Epithelial cell of esophagus (primary cell): ENCODE measurements at places on chromosomes 5 and 9.

DNA sequence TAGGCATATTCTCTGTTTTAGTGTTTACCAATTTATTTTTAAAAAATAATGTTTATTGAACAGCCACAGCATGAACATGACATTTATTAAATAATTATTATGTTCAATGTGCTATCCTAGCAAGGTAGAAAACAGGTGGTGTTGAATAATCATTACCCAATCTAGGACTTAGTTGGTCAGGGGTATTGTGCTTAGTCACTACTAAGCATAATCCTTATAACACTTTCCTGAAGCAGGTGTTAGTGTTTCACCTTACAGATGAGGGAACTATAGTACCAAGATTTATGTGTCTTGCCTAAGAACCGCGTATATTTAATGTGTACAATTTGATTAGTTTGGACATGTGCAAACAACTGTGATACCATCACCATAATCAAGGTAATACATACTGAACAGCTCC is 1387.2 kb upstream of the ACO1 start:
- DNase-seq = no peak

- no peak for DNase-seq
Measured at GRCh38 chr5:149301744-149302380, 30.2 kb downstream of the AFAP1L1 start.

- DNase-seq = peak; percentile 61
Measured at GRCh38 chr5:164555809-164556208, 1050.4 kb downstream of the MAT2B start.

DNA sequence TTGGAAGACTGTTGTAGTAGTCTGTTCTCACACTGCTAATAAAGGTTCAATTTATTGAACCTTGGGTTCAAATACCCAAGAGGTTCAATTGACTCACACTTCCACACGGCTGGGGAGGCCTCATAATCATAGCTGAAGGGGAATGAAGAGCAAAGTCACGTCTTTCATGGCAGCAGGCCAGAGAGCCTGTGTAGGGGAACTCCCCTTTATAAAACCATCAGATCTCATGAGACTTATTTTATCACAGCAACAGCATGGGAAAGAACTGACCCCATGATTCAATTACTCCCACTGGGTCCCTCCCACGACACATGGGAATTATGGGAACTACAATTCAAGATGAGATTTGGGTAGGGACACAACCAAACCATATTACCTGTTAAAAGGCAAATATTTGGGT is 268.2 kb downstream of the TMEM167A start:
- DNase-seq = no peak

DNA sequence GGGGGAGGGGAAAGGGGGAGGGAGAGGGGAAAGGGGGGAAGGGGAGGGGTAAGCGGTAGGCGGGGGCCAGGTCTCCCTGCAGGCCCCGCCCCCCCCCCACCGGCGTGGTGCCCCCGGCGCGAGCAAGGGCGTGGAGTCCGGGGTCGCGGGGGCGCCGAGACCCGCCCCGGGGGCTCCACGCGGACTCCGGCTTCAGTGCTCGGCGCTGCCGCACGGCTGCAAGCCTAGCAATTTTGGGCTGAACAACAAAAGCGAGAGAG is 10.8 kb downstream of the C9orf50 start:
- no peak for DNase-seq

GRCh38 chr9:7169717-7170389 is 412.1 kb downstream of the KDM4C start:
- no peak for DNase-seq

- DNase-seq = peak; percentile 28
Measured at GRCh38 chr5:16666883-16667398, 50.1 kb upstream of the RETREG1 start.

- DNase-seq = no peak
Measured at GRCh38 chr9:135218331-135219225, 131.1 kb downstream of the OLFM1 start.

- peak; percentile 74 for DNase-seq
Measured at GRCh38 chr5:43065948-43066798, 26.1 kb upstream of the ANXA2R start.

DNA sequence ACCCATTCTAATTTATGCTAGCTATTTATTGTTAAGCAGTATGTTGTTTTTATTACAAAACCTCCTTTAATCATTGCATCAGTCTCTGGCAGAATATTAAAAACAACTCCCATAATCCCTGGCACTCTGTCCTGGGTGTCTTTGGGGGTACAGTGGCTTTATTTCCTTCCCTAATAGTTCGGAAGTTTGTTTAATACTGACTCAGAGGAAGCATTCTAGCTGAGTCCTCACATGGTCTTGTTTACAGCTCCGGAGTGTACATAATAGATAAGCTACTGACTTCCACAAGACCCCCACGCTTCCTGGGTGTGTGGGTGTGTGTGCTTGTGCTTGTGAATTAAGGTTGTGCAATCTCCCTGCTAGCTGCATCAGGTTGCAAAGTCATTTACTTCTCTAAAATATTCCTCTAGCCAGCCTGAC is 149.8 kb upstream of the CDKN2B start:
- DNase-seq = peak; percentile 75

GRCh38 chr5:429453-430188 is 13.4 kb upstream of the EXOC3 start:
- DNase-seq = no peak

DNA sequence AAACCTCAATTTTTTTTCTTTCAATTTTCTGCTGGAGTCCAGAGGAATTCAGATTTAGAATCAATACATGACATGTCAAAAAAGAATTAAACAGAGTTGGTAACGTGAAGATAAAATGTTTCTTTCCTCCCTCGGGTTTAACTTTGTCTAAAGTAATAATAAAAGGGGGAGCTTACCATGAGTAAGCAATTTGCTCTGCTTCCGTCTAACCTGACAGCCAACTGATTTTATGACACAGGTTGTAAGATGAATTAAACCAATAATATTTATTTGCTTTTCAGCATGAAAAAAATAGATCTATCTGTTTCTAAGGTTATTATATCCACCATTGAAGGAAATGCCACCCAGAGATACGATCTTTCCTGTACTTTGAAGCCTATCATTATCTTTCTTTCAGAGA is 352.6 kb downstream of the OSTF1 start:
- DNase-seq = no peak

- DNase-seq = no peak
Measured at GRCh38 chr9:110337727-110338126, at the start of gene TXNDC8. TSS of gene TXNDC8 (minus strand) at chr9:110337863.

- no peak for DNase-seq
Measured at GRCh38 chr9:98226516-98226915, 28.9 kb downstream of the TBC1D2 start.

GRCh38 chr5:67652201-67652600 is 455.6 kb upstream of the CD180 start:
- DNase-seq = no peak

- no peak for DNase-seq
Measured at GRCh38 chr5:3237276-3237868, 358.3 kb upstream of the IRX1 start.

DNA sequence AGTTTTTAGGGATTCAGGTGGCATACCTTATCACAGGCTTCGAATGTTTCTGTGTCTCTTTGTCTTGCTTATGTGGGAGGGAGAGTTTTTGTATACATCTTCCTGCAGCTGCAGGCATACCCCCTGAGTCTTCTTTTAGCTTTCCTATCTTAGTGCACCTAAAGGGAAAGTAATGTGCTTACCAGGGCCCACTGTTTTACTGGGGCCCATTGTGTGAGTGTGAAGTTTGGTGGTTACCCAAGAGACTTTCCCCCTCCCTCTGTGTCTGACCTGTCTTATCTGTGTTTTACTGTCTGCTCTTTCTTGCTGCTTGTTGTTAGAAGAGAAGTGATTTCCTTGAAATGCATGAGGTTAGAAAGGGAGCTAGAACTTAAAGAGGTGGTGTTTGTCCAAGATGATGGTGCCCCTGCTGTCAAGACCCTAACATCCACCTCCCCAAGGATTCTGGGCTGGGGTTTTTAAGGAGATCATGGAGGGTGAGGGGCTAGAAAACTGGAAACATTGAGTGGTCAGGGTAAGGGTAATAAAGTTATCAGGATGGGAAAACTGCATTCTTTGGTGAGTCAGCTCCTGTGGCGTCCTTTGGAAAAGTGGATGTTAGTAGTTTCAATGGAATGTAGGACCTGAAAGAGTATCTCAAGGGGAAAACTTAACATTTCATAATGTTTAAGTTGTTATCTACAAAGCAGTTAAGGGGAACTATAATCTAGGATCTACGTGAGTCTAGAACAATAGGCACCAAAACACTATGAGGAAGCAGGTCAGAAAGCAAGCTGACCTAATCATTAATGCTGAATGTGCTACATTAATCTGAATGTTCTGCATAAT is 583.5 kb upstream of the TUSC1 start:
- DNase-seq = peak; percentile 71

- DNase-seq = peak; percentile 96
Measured at GRCh38 chr5:79938468-79938867, 52.6 kb downstream of the MTX3 start.

- no peak for DNase-seq
Measured at GRCh38 chr5:8943301-8943700, 602.6 kb downstream of the SEMA5A start.

DNA sequence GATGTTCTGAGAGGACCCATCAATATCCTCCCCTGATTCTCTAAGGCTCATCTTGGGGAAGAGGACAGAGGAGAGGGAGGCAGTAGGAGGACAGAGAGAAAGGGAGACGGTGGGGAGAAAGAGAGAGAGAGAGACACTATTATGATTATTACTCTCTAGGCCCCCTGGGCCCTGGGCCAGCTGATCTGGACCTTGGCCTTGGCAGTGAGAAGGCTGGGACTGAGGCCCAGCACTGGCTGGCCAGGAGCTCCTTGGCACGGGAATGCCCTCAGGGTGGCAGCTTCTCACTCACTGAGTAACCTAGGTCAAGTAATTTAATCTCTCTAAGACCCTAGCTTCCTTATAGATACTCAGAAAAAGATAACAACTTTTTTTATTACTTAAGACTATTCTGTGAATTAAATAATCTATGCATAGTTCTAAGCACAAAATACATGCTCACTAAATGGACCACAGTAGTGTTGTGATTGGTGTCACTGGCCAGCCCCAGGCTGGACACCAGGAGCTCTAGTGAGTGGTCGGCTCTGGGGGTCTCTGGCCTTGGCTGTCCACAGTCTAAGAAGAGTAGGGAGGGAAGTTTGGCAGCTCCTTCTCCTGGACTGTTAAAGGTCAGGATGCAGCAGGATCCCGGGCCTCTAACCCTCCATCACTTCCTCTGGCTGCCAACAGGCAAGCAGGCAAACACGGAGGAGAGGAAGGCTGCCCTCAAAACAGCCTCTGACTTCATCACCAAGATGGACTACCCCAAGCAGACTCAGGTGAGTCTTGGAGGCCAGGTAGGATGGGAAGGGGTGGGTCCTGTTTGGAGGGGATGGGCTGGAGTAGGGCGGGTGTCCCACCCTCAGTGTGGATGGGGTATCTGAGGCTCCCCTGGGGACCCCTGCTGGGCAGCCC is 50.0 kb downstream of the GSN start:
- no peak for DNase-seq

- DNase-seq = no peak
Measured at GRCh38 chr5:39433848-39434247, 9.1 kb upstream of the DAB2 start.

- no peak for DNase-seq
Measured at GRCh38 chr5:15966651-15967050, 212.9 kb downstream of the MARCHF11 start.

DNA sequence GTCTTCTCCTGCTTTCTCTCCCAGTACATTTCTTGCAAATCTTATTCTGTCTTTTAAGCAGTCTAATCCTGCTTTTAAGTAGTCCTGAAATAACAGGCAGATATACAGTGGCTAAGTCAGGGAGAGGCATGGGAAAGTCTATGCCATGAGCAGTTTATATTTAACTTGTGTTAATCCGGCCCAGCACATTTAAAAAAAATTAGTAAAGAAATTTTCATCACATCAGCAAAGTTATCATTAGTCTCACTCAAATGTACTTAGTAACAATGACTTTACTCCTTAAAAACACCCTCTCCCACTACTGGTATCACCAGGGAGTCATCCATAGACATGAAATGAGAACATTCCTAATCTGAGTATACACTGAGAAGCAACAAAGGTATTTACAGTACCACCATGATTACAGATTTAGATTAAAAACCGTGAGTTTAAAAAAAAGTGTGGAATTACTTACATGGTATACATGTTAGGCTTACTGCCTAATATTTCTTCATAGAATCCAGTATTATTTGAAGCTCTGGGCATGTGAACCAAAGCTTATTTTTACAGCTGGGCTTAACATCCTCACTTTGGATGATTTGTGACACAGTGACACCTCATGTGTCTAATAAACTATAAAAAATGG is 75.9 kb upstream of the DAB2 start:
- DNase-seq = no peak

GRCh38 chr5:118447350-118447749 is 541.0 kb downstream of the DTWD2 start:
- peak; percentile 21 for DNase-seq

DNA sequence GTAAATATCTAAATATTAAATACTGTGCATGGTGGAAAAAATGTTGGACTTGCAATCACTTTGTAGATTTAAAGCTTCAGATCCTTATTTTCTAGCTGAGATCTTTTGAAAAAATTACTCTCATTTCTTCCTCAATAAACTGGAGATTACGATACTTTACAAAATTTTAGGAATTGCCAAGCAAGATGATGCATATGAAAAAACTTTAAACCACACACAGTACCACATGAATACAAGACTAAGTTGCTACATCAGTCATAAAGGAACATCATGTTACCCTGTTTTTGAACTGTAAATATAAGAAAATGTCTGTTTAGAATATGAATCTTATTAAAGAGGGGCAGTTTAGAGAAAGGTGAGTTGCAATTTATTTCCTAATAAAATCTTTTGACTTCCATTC is 703.6 kb upstream of the NUDT12 start:
- no peak for DNase-seq

DNA sequence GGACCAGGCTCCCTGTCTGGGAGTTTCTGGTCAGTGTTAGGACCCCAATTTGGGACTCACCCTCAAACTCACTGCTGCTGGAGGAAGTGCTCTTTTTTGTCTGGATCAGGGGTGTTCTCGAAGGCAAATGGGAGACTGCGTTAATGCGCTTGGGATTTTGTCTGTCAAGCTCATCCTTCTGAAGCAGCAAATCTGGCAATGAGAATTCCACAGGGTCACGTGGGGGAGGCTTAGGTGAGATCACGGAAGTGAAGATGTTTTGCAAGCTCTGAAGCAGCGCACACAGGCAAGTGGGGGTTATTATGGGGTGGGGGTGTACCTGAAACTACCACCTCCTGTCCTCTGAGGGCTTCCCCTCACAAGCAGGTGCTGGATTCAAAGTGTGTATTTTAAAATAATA is 10.5 kb upstream of the TEX53 start:
- no peak for DNase-seq

GRCh38 chr5:31815376-31815775 is 176.4 kb downstream of the PDZD2 start:
- DNase-seq = peak; percentile 55

- DNase-seq = no peak
Measured at GRCh38 chr9:3136686-3137346, 292.9 kb upstream of the PUM3 start.

GRCh38 chr9:115241641-115242040 is 123.7 kb upstream of the TNC start:
- DNase-seq = no peak
